C1 segment of cervical spinal cord (tissue), 14 donors: ENCODE measurements at places on chromosomes 5 and 9.
A peak's percentile ranks its signal among the peaks of the same experiment; 100 is the strongest.

GRCh38 chr5:144009116-144009515, 161.3 kb downstream of the YIPF5 start:
- no peak for DNase-seq

DNA sequence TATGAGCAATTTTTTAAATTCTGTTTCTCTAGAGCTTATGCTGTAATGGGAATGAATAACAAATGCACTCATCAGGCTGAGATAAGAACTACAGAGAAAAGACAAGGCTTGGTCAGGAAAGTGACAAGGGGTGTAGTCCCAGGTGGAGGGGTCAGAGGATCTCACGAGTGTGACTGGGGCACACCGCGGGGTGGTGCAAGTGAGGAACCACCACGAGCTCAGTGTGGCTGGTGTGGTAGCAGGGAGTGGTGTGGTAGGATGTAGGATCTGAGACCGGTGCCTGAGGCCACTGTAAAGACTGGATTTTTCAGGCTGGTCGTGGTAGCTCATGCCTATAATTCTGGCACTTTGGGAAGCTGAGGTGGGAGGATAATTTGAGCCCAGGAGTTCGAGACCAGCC, 9.0 kb downstream of the ANXA6 start:
- DNase-seq: no peak

- DNase-seq: no peak
Measured at GRCh38 chr5:131260895-131261294, 3.0 kb upstream of the CDC42SE2 start.

DNA sequence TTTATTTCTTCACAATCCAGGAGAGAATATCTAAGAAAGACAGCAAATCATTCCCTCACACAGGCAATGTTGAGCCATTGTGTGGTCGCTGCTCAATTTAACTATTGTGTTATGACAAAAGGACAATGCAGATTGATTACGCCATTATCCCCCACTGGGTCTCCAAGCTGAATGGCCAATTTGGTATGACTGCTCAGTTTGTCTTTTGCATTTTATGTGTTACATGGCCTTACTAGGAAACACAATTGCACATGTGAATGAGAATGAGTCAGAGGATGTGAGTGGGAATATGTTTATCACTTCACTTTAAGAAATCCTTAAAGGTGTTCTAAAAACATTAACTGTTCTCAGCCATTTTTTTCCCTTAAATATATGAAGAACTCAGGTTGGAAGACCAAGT, 108.3 kb downstream of the FAM174A start:
- DNase-seq: no peak

DNA sequence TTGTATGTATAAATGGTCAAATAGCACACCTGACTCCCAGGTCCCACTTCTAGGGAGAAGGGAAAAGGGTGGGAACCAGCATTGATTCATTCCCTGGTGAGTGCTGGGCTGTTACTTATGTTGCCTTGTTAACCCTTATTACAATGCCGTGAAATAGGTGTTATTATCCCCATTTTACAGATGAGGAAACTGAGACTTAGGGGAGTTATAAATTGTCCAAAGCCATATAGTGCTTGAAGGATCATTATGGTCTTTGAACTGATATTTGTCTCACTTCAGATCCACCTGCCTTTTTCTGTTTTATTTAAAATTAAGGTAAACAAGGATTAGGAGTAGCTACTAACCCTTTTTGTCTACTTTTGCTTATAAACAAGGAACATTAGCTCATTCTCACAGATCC, 16.5 kb downstream of the TMEM268 start:
- no peak for DNase-seq

GRCh38 chr5:81513982-81514381, 120.0 kb upstream of the ACOT12 start:
- DNase-seq: no peak

DNA sequence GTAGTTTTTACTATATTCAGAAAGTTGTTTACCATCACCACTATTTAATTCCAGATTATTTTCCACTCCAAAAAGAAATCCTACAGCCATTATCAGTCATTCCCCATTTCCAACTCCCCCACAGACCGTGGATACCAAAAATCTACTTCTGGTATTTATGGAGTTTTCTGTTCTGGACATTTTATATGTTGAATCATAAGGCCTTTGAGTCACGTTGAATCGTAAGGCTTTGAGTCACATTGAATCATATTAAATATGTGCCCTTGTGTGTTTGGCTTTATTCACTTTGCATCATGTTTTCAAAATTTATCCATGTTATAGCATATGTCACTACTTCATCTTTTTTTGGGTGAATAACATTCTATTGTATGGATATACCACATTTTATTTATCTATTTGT, 454.1 kb upstream of the NUDT12 start:
- no peak for DNase-seq

DNA sequence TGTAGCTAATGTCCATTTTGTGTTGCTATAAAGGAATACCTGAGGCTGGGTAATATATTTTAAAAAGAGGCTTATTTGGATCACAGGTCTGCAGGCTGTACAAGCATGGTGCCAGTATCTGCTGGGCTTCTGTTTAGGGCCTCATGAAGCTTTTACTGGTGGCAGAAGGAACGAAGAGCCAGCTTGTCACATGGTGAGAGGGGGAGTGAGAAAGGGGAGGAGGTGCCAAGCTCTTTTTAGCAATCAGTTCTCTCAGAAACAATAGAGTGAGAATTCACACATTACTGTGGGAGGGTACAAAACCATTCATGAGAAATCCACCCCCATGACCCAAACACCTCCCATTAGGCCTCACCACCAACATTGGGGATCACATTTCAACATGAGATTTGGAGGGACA, 340.9 kb downstream of the RASEF start:
- no peak for DNase-seq

GRCh38 chr9:8362250-8362649, 562.7 kb upstream of the DMAC1 start:
- DNase-seq: no peak

GRCh38 chr5:132473019-132473531, 17.5 kb downstream of the IRF1 start:
- no peak for DNase-seq

- no peak for DNase-seq
Measured at GRCh38 chr5:99763021-99763774, 772.0 kb upstream of the FAM174A start.

- DNase-seq: no peak
Measured at GRCh38 chr5:124111886-124112285, 599.9 kb downstream of the CSNK1G3 start.

DNA sequence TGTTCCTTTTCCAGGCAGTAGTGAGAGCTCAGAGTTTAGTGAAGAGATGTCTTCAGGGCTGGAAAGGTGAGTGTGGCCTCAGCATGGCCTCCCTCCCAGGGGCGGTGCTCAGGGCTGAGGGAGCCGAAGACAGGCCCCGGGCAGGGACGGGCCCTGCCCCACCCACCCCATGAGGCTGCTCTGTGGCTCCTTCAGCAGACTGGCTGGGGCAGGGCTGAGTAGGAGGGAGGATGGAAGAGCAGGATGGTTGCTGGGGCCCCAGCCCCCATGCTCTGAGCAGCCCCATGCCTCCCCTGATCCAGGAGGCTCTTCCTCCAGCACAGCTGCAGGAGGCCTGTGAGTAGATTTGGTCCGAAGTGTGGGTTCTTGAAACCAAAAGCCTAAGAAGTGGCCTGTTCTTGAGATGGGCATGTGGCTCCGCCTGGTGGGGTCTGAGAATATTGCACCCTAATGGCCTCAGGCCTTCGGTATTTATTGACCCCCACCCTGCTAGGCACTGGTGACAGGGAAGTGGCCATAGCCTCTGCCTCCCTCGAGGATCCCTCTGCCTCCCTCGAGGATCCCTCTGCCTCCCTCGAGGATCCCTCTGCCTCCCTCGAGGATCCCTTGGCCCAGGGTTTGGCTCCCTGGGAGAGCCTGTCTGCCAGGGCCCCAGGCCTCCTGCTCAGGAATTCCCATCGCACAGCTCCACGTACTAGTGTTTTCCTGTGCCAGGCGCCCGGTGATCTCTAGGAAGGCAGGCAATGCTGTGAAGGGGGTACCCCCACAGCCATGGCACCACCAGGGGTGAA, 65.4 kb upstream of the GARNL3 start:
- peak; percentile 57 for DNase-seq

GRCh38 chr5:166724284-166724683, 1567.2 kb upstream of the WWC1 start:
- no peak for DNase-seq

DNA sequence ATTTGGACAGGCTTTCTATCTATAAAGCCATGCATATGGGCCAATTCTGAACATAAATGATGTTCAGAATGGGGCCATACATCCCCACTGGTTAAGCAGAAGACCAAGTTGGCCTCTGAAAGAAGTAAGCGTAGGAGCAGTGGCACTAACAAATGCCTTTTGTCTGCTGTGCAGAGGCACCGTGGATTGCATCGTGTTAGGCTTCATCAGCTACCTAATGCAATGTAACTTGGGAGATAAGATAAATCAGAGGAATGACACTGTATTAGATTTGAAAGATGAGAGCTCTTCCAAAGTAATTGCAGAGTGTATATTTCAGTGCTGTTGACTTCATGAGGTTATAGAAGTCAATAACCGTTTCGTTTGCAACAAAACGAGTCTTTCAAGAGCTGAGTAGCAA, 148.1 kb downstream of the PARP8 start:
- no peak for DNase-seq

GRCh38 chr9:6681957-6682501, 36.5 kb upstream of the GLDC start:
- no peak for DNase-seq

GRCh38 chr5:40312205-40312604, 367.5 kb upstream of the PTGER4 start:
- no peak for DNase-seq

DNA sequence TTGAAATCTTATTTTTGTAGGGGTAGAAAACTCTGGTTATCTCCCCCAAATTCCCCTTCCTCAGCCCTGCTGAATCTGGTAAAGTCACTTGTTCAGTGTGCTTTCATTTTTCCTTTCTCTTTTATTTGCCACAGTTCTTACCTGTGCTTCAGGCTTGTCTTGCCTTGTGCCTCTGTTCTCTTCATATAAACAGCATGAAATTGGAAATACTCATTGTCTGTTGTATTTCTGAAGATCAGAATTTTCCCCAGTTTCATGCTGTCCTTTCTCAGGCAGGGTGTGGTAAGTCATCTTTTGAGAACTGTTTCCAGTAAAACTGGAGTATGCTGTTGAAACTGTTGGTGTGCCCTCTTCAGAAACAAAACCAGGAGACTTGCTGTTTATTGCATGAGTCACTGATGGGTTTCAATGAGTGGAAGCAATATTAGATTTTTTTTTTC, 7.0 kb downstream of the PAM start:
- DNase-seq: no peak

DNA sequence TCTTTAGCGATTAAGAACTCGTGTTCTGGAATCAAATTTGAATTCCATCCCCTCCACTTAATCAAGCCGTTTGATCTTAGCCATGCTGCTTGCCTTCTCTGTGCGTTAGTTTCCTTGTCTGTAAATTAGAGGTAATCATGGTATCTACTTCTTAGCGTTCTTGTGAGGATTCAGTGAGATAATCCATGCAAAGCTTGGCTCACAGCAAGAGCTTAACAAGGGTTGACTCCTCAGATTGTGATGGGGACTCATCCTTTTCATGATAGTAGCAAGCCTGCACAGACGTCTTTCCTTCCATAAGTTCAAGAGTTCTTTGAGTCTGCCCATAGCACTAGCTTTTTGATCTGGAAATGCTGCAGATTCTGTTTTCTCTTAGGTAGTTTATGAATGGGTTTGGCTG, 72.8 kb downstream of the TRIO start:
- no peak for DNase-seq

DNA sequence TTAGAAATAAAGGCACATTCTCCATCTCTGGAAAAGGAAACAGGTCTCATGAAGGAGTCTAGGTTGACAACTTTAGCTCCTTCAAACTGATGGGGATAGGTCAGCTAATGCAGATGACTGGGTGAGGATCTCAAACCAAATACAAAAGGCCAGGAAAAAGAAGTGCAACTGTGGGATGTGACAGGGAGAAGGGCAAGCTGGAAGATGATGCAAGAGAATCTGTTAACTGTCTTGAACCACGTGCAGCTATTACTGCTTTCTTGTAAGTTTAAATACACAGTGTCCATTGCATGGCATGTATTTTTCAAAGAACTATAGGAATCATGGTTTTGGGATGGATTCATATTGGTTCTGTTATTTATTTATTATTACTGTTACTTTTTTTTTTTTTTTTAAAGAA, 331.8 kb downstream of the NDUFS4 start:
- no peak for DNase-seq

DNA sequence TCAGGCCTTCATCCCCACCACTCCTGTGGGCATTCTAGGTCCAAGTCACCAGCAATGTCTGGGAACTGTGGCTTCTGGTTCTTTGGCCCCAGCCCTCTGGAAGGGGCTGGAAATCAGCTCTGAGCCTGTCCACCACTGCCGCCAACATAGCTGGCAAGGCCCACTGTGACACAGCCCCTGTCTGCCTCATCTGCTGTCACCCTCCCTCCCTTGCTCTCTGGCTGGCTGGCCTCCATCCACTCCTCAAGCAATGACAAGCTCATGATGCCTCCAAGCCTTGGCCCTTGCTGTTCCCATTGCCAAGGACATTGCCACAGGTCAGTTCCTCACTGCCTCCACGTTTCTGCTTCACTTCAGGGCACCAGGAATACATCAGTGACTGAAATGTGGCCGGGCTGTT, 93.7 kb downstream of the LHX2 start:
- DNase-seq: no peak
